Choroid plexus epithelial cell (primary cell): ENCODE measurements at places on chromosomes 3 and 15.

GRCh38 chr3:162491952-162492351, 995.3 kb downstream of the OTOL1 start:
- peak; percentile 53 for DNase-seq

DNA sequence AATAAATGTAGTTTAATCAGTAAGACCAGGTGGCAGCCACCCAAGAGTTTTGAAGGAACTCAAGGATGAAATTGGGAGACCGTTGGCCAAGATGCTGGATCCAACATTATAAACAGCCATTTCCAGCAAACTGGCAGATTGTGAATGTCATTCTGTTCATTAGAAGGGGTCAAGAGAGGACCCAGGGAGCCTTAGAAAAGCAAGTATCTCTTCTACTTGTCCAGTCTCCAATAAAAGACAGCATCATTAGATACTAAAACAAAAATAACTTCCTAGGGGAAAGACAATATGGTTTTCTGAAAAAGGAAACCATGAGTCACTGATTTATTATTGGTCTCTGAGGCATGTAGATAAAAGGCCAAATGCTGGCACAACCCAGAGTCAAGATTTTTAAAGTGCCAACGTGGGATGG, 67.9 kb downstream of the GADL1 start:
- no peak for DNase-seq

- no peak for DNase-seq
Measured at GRCh38 chr15:40232625-40233070, 6.2 kb upstream of the PAK6 start.

- no peak for DNase-seq
Measured at GRCh38 chr3:13152826-13153710, 79.8 kb upstream of the IQSEC1 start.

GRCh38 chr3:60497902-60498301, 753.4 kb downstream of the FHIT start:
- no peak for DNase-seq

DNA sequence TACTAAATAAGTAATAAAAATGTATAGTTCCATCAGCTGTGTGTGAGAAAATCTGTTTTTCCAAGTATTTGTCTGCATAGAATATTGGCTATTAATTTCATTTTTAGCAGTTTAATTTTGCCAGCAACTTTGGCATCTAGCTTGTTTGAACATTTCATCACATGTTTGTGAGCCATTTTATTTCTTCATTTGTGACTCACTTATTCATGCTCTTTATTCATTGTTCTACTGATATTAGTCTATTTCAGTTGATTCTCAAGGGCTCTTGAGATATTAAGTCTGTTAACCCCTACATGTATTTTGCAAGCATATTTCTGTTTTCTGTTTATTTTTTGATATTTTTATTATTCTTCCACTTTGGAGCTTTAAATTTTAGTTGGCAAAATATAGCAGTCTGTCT, 74.0 kb upstream of the PHLDB2 start:
- DNase-seq = no peak

DNA sequence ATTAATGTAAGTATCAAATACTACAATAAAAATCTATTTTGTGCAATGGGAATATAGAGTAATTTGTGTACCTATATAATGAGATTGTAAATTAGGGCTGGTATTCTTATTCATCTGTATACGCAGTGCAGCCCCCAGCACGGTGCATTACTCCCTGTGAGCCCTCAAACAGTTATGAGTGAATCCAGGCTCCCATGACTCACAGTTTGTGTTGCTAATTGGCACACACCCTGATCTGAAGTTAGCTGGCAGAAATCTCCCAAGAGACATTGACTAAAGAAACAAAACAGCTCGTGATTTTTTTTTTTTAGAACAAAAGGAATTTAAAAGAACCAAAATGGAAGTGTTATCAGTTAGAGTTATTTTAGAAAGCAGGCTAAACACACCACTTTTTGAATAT, 15.7 kb downstream of the GK5 start:
- DNase-seq = peak; percentile 94

DNA sequence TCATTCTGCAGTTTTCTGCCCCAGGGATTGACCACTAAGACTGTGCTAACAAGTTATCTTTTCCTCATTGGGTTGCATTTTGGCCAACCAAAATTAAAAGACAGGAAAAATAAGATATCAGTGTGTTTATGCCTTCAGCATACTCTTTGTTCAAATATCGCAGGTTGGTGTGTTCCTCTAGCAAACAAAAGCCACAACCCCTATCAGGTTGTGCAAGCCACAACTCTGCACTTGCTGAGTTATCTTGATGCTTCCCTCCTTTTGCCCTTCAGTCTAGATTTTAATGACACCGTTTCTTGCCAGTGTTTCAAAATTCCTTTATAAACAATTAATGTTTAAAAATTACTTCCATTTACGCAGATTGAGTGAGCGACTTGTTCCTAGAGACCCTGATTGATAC, 1164.2 kb downstream of the NSUN3 start:
- no peak for DNase-seq

GRCh38 chr15:63559753-63560152, 37.4 kb upstream of the FBXL22 start:
- peak; percentile 62 for DNase-seq

DNA sequence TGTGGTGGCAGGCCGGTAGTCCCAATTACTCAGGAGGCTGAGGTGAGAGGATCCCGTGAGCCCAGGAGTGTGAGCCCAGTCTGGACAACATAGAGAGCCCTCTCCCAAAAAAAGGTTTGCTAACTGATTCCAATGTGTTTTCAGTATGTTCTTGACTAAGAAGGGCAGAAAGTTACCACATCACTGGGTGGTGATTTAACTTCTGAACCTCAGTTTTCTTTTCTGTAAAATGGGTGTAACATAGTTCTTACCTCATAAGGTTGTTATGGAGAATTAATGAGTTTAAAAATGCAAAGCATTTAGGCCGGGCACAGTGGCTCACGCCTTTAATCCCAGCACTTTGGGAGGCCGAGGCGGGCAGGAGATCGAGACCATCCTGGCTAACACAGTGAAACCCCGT, 28.5 kb upstream of the RAF1 start:
- DNase-seq = no peak

DNA sequence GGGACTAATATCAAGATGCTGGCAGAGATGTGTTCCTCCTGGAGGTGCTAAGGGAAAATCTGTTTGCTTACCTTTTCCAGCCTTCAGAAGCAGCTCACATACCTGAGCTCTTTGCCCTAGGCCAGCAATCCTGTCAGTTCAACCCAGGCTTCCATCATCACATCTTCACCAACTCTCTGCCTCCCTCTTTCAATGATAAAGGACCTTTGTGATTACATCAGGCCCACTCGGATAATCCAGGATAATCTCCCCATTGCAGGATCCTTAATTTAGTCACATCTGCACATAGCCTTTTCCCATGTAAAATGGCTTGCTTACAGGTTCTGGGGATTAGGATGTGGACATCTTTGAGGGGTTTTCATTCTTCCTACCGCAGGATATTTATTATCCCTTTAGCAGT, 58.3 kb downstream of the NSUN3 start:
- no peak for DNase-seq

GRCh38 chr3:14900881-14901873, 46.2 kb upstream of the NR2C2 start:
- DNase-seq = no peak

GRCh38 chr15:63593705-63594671, 3.2 kb upstream of the FBXL22 start:
- DNase-seq = no peak

GRCh38 chr3:72099326-72100079, 314.6 kb upstream of the PROK2 start:
- DNase-seq = no peak

DNA sequence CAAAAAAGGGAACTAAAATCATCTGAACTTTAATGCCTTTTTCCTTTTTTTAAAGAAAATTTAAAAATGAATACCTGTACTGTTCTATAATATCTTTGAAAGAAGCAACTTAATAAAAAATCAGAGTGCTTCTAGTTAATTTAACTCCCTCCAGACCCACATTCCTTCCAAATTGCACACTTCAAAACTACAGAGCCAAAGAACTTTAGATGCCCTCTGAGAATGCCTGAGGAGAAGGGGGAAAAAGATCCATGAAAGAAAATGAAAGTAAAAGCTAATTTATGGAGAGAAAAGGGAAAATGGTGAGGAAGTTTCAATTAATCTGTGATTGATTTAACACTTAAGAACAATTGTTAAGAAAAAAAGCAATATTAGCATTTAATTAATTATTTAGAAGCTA, 1141.6 kb downstream of the IGSF11 start:
- DNase-seq = peak; percentile 7

DNA sequence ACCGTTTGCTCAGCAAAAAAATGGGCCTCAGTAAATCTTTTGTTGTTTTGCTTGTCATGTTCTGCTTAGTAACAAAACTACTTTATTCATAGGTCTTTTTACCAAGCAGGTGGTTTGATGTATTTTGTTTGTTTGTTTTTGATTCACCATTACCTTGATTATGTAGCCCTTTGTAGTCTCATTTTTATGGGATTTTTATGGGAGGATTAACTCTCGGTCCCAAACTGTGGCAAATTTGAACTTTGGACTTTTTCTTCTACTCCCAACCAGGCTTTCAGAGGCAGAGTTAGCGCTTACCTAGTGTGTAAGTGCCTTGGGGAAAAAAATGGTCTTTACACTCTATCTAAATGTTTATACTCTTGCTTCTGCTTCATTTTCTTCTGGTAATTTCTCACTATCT, 276.7 kb upstream of the POU1F1 start:
- DNase-seq = no peak

DNA sequence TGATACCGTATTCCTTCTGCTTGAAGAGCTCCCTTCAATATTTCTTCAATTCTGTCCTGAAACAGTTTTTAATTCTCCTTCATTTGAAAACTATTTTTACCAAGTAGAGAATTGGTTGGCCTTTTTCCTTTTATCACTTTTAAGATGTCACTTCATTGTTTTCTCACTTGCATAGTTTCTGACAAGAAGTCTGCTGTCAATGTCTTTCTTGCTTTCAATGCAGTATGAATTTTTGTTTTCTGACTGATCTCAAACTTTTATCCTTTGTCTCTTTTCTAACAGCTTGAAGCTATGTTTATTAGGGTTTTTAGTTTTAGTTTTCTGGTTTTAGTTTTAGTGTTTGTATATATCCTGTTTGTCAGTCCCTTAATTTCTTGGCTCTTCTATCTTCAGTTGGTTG, 364.8 kb upstream of the TPRG1 start:
- DNase-seq = peak; percentile 30

DNA sequence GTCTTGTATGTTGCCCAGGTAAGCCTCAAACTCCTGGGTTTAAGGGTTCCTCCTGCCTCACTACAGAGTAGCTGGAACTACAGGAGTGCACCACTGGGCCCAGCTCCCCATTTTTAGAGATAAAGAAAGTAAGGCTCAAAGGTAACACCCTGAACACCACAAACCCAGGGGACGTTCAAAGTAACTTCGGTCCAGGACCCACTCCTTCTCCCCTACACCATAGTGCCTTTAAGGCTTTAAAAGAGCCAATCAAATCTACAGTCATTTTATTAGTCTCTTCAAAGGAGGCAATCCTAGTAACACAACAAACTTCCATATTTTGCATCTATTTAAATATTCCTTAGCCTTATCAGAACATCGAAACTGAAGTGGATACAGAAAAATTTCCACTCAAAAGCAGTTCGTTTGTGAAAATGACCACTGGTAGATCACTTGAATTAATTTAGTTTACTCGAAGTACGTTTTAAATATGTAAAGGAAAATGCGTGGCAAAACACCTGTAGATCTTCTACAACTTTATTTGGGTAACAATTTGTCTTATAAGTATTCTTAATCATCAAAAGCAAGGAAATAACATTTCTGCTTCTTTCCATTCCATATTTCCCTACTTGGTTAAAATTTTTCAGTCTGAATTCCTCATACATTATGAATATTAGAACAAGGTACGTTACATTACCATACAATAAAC, 1.8 kb downstream of the STAG1 start:
- peak; percentile 19 for DNase-seq

DNA sequence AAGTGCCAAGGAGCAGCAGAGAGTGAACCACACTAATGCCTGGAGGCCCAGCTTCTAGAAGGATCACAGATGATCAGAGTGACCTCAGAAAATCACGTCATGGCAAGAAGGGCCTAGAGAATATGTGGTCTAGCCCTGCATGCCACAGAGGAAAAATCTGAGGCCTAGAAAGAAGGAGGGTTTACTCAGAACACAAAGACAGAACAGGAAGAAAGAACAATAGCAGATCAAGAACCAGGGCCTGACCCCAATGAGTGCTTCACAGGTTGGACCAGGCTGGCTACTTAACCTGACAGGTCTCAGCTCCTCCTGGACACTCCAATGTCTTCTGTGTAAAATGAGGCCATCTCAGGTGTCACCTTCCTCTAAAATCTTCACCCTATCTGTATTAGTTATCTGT, 14.2 kb downstream of the RAB6B start:
- no peak for DNase-seq

DNA sequence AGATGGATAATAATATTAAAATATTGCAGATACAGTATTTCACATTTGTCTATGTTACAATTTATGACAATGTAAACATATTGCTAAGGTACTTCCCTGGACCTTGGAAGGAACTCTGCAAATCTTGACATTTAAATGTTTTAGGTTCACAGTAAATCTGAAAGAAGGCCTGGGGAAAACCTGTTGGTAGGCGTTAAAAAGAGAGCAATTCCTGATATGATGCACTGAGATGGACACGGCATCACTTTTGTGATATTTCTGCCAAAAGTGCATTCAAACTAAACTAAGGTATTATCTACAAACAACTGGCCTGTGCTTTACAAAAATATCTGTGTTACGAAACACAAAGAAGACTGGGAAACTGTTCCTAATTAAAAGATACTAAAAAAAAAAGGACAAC, 6.1 kb upstream of the TP63 start:
- DNase-seq = no peak

DNA sequence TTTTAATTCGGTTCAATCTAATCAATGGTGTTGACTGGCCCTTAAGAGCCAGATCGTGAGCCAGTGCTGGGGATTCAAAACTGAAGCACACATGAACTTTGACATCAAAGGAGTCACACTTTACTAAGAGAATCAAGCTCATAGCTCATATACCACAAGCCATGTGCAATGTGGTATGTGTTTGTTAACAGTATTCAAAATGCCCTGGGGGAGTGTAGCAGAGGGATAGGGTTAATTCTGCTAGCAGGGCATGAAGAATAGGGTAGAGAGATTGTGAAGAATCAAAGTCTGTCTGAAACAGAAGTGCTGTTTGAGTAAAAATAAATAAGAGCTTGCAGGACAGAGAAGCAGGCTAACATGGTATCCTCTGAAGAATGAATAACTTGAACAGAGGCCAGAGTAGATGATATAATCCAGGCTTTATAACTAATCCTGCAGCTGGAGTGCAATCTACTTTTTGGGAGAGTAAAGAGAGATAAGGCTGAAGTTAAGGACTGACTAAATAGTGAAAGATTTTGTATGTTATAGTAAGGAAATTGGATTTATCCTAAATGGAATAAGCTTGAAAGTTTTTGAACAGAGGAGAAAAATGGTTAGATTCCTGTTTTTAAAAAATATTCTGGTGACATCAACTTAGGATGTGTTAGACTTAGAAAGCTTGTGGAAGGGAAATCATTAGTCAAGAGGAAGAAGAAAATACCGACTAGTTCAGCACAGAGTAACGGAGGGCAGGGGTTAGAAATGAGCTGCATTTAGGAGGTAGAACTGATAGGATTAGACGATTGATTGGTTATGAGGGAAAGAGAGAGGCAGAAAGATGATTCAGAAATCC, 292.0 kb downstream of the NFKBIZ start:
- DNase-seq = peak; percentile 33

- DNase-seq = no peak
Measured at GRCh38 chr15:53982876-53983275, 4.6 kb downstream of the UNC13C start.
